ENCODE measurements at places on chromosomes 5 and 9. TPM values are rescaled to one million over a fixed set of nuclear protein-coding genes. Genes with fewer than 3 reads are reported as not detected.
A peak's percentile ranks its signal among the peaks of the same experiment; 100 is the strongest.

The DND1 gene
- not detected for total RNA-seq

The PAEP gene
- total RNA-seq = not detected

- DNase-seq = peak; percentile 83
Measured at GRCh38 chr5:52799358-52799982, 11.8 kb downstream of the ITGA1 start.

DNA sequence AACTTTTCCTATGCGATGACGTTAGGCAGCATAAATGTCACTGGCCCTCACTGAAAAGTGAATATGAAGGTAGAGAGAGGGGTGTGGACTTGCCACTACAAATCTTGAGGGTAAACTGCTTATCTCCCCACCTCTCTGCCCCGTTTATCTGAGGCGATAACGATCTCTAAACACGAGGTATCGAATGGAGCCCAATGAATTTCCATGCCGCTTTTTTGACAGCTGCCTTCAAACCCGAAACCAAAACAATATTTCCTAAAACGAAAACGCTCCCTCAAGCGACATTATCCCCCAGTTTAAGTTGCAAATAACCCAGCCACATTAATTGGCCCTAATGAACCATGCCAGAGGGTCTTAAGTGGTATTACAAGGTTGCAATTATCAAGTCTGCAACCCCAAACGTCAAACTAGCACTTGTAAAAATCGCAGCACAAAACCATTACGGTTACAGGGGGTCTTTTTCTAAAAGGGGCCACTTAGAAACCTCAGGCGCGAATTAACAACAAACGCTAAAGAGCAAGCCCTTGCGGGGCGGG is 1.4 kb downstream of the NR3C1 start:
- no peak for DNase-seq

DNA sequence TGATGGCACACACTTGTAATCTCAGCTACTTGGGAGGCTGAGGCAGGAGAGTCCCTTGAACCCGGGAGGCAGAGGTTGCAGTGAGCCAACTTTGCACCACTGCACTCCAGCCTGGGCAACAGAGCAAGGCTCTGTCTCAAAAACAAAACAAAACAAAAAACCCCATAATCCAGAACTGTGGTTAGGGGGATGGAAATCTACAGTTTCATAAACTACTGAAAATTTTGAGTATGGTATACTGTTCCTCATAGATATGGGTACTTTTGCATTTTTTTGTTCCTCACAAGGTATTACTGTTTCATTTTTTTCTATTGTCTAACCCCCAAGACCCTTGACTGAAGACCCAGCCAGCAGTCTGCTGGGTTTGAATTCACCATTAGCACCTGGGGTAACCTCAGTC is 52.2 kb upstream of the MAP3K1 start:
- no peak for DNase-seq

DNA sequence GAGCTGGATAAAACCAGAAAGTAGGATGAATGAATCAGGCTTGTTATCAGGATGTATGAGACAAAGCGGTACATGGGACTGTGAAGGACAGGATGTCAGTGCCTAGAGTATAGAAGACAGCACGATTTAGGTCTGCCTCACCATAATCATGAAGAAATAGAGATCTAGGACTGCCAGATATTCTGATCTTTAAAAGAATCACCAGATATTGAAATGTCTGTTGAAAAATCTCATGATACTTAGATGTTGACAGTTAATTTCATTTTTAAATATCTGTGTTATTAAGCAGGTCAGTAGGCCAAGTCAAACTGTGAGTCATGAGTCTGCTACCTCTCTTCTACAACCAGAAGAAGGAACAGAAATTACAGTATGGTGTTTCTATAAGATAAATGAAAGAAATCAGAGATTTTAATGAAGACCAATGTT is 65.0 kb downstream of the ST8SIA4 start:
- no peak for DNase-seq

Measured in sigmoid colon (tissue), 7 donors.